NCI-H1417 treated with DMSO at 0.1 percent for 48 hours (cell line): ENCODE measurements at places on chromosomes 6 and 20.

DNA sequence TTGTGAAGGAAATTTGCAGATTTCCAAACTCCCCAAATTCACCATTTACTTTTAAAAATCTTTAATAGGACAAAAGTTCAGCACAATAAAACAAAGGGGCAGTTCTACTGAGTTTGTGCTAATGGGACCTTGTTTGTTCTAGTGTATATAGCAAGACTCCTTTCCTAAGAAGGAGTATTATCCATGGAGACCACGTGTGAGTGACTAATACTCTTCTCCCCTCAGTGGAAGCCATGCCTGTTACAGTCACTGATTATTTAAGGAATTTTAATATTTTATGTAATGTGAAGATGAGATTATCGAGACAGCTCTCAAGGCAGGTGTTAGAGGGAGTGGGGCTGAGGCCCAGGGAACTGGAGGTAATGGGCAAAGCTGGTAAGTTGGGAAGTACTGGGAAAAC is 16.4 kb upstream of the QKI start:
- DNase-seq, result no peak

DNA sequence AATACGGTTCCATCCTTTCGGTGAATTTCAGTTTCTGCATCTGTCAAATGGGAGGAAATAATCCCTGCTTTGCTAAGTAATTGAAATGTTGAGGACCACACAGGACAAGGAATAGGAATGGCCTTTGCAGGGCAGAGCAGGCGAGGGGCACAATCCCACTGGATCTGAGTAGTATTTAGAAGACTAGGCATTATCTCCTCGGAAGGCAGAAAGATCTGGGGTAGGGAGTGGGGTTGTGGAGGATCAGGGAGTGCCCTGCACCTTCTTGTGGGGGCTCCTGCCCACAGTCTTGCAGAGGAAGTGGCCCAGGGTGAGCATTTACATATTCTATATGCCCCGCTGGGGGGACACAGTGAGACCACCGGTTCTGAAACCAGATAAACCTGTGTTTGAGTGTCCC is 87.1 kb upstream of the SIRPA start:
- no peak for DNase-seq

DNA sequence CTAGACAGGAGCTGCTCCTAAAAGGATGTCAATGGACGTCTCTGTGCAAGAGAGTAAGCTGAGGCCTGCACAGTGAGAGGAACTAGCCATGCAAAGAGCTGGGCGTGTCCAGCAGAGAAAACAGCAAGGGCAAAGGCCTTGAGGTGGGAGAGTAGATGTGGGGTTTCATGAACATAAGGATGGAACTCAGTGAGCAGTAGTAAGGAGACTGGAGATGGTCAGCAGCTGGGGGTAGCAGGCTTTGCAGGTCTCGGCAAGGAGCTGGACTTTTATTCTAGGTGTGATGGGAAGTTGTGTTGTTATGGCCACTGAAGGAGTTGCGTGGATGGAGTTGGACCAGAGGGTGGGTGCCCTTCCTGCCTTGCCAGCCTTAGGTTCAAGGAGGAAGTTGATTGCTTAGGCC is 90.7 kb upstream of the SIRPA start:
- no peak for DNase-seq

DNA sequence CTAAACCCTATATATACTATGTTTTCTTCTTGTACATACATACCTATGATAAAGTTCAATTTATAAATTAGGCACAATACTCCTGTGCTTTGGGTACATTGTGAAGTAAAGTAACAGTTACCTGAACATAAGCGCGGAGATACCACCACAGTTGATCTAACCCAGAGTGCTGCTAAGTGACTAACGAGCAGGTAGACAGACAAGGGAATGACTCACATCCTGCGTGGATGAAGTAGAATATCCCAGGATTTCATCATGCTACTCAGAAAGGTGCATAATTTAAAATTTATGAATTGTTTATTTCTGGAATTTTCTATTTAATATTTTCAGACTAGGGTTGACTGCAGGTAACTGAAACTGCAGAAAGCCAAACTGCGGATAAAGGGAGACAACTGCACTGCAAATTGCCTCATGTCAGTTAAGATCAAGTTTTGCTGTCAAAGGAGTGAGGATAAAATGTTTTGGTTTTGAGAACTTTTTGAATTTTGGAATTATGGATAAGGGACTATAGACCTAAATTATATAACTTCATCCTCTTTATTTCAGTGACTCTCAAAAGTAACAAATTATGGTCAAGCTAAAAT is 14.4 kb downstream of the MKKS start:
- DNase-seq, result no peak

DNA sequence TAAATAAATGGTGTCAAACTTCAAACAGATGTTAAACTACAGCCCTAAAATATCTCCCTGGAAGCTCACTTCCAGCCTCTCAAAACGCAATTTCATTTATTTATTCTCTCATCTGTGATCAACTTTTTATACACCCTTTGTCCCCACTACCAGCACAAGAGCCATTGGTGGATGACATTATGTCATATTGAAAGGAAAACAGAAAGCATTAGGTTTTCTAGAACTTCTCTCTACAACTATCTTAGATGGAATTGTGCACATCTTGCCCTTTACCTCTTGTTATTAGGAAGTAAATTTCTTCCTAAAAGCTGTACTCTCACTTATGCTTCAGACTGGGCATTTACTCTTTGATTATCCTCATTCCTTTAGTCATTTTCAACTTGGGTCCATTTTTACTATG is 771.2 kb upstream of the GJE1 start:
- no peak for DNase-seq

GRCh38 chr6:16689788-16690607 is 71.3 kb downstream of the ATXN1 start:
- DNase-seq, result no peak

DNA sequence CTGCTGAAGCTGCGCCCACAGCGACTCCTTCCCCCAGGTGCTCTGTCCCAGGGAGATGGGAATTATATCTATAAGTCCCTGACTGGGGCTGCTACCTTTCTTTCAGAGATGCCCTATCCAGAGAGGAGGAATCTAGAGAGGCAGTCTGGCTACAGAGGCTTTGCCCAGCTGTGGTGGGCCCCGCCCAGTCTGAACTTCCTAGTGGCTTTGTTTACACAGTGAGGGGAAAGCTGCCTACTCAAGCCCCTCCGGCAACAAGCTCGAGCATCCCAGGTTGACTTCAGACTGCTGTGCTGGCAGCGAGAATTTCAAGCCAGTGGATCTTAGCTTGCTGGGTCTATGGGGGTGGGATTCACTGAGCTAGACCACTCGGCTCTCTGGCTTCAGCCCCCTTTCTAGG is 152.5 kb upstream of the MAP3K7 start:
- DNase-seq, result no peak

- DNase-seq, result no peak
Observed at GRCh38 chr20:57735831-57736737, 26.3 kb upstream of the PMEPA1 start.

GRCh38 chr20:46725186-46726165 is 16.0 kb downstream of the SLC2A10 start:
- no peak for DNase-seq

- DNase-seq, result no peak
Observed at GRCh38 chr6:81054036-81054435, 698.4 kb downstream of the TENT5A start.

DNA sequence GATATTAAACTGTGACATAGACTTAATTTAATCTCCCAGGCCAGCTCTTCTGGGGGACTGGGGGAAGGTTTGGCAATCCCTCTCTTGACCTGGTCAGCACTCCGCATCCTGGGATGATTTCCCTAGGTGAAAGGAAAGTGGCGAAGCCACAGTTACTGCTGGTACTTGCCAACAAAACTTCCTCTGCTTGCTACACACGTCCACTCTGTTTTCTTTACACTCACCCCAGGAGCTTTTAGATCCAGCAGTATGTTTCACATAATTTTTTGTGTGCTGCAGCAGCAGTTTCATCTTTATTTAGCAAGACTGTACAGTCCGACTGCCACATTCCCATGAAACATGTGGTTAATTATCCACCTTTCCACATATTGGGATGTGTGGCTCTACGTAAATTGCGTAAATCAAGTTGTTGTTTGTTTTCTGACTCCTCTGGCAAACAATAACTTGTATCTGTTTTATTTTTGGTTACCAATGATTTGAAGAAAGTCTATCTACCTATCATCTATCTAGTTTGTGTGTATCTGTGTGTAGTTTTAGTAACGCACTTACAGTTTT is 284.0 kb downstream of the PHF3 start:
- no peak for DNase-seq

DNA sequence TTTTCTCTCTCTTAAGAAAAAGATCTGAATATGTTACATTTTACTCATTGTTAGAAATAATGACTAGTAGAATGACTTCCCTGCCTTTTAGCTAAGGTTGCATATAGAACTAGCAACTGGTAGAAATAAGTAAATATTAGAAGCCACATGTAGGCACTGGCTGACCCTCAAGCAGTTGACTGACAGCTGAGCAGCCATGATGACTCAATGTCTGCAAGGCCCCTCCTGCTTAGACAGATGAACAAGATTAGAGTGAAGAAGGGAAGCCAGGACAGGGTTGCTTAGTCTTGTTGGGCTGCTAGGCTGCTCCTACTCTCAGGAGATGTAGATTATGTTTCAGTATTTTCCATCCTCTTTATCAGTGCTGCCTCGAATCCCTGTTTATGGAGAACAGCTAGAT is 6.5 kb downstream of the MEP1A start:
- no peak for DNase-seq

DNA sequence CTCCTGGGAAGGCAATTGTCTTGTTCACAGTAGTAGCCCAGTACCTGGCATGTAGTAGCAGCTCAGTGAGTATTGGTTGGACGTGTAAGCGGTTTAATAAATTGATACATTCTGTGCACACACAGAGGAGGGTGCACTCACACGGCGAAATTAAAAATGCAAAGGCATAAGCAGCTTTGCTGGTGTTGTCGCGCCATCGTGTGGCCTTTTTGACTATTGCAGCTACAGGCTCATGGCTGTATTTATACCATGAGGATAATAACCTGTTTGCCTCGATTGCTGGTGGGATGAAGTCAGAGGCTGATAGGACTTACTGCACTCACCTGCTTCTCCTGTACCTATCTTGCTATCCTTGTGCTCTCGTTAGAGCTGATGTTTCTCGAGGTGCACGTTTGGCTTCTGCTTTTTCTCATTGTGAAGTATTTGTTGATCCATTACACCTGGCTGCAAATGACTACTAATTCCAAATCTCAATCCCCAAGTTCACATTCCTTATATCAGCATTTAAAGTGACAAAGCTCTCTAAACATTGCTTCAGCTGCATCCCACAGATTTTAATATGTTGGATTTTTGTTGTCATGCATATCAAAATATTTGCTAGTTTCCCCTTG is 61.5 kb downstream of the TBXT start:
- peak; percentile 6 for DNase-seq

GRCh38 chr6:39055661-39056060 is 7.1 kb downstream of the GLP1R start:
- DNase-seq, result no peak

DNA sequence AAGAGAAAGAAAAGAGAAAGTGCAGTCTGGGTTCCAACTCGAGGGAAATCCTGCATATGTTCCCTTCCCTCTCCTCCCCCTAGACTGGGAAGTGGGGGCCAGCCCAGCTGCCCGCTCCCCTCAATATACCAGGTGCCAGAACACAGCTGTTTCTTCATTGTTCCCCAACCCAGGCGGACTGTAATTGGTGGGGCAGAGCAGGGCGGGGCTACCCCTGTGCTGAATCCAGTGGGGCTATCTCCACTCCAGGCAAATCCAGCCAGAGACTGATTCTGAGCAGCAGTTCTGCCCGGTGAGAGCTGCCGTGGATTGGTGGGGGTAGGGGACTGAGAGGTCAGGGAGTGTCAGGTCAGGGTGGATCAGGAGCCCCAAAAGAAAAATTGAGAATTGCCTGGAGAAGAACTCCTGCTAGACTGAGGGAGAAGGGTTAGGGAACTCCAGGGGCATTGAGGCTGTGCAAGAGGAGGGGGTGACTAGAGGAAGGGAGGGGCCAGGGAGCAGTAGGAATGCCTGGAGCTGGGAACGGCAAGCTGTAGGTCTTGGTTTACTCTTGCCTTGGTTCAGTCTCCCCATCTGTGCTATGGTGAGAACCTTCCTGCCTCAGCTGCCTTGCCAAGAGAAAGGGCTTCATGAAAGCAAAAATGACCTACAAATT is at the start of gene MYMX:
Gene MYMX (plus strand): TSS at position 250 of the 655 bp plus-strand sequence. CDS start 546 bp downstream, outside the sequence.
- DNase-seq, result no peak

GRCh38 chr6:44833248-44833647 is 445.7 kb downstream of the CDC5L start:
- no peak for DNase-seq

DNA sequence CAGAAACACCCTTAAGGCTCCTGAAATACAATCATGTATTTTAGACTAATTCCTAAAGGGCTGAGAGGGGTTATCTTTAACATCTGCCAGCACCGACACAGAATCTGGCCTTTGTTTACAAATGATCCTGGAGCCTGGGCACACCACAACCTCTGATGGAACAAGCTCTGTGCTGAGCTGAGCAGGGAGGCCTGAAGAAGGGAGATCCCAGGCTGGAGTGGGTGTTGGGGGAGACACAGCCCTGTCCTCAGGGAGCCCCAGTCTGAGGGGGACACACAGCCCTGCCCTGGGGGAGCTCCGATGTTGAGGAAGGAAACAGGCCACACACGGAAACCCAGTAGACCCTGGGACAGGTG is 130.5 kb downstream of the VEGFA start:
- no peak for DNase-seq

GRCh38 chr6:23457321-23457720 is 668.7 kb upstream of the NRSN1 start:
- DNase-seq, result no peak

DNA sequence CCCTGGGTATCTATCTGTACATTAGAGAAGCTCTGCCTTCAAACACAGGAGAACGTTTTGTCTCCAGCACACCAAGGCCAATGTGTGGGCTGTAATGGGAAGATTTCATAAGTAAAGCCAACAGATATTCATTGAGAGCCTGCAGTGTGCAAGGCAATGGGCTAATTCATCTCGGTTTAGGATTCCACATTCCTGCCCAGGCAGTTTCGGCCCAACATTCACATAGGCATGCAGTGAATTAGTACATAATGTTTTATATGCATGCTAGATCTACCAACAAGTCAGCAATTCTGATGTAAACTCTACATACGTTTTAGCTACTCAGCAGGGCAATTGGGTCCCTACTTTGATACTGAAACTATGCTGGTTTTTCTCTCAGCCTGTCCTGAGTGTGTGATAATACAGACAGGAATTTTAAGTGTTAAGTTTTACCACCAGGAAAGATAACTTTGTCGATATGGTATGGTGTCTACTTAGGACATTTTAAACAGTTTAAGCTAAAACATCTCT is 46.9 kb upstream of the NAA20 start:
- DNase-seq, result no peak
